ENCODE measurements at places on chromosomes 2 and 18.

DNA sequence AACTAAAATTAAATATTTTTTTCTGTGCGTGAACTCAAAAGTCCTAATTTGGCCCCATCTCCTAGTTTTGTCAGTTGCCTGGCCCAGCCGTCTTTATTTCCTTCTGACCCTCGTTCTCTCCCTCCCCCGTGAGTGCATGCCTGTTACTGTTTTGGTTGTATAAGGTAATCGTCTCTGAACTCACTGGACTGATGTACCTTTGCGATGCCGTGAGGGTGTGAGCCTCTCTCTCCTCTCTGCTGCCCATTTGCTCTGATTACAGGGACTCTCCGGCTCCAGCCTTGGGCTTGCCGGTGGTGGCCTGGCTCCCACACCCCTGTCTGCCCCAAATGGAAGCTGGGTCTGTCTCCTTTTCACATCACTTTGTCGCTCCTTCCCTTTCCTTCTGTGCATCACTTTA, 66.5 kb upstream of the RBM44 start:
- no peak for DNase-seq

GRCh38 chr2:120294008-120294340, 41.3 kb downstream of the RALB start:
- DNase-seq = no peak

- DNase-seq = no peak
Observed at GRCh38 chr18:55641486-55641885, 53.5 kb upstream of the TCF4 start.

GRCh38 chr18:7133181-7133580, 15.6 kb upstream of the LAMA1 start:
- DNase-seq = no peak

GRCh38 chr2:237053066-237053465, 32.6 kb upstream of the COPS8 start:
- DNase-seq = no peak

GRCh38 chr2:1736045-1736444, 8.3 kb downstream of the PXDN start:
- DNase-seq = no peak

- no peak for DNase-seq
Observed at GRCh38 chr2:27996156-27996922, 105.8 kb downstream of the BABAM2 start.

DNA sequence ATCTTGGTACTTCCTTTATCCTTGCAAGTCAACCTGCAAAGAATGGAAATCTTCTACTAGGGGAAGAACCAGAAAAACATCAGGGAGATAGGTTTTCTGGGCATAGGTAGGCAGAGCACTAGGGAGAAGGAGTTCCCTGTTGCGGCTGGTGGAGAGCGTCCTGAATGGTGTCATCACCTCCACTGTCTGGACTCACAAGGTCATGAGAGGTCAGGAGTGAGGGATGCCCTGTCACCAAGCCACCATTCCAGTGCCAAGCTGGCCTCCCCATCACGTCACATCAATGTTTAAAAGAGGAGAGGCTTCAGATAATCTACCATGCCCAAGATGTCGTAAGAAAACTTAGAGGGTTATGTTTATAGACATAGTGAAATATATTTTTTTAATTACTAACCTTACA, 72.1 kb downstream of the BCL2 start:
- no peak for DNase-seq

DNA sequence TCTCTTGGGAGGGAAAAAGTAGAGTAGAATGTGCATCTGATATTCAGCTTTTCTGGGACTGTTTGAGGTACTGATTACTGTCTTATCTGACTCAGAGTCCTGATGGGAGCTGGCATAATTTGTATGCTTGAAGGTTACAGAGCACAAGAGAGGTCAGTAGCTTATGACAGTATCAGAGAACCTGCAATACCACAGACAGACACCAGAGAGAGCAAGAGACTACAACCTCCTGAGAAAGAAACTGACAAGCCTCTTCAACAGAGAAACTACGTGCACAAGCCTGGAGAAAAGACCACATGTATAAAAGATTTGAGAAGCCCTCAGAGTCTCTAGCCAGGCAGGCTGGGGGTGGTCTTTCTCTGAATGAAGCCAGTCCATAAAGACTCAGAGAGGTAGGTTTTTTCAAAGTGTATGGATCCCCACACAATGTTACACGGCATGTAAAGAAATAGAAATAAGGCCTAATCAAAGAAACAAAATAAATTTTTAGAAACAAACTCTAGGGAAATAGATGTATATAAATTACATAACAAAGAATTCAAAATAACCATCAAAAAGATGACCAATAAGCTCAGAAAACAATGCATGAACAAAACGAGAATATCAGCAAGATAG, 568.3 kb downstream of the LRRTM4 start:
- no peak for DNase-seq

- no peak for DNase-seq
Observed at GRCh38 chr2:217940261-217941220, 62.3 kb downstream of the TNS1 start.

DNA sequence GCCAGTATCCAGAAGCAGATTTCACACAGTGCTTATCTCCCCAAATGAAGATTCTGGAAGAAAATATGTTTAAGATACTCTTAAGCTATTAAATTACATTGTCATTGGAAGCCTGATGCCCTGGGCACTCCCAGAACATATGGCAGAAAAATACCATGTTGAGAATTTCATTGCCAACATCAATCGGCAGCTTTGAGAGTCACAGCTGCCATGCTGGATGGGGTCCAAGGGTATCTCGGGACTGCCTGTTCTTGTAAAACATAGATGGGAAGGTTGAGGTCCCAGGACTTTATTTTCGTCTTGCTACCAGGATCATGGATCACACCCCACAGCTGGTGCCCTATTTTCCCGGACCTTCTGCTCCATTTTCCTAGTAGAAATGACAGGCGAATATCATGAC, 632.5 kb downstream of the SUCLG1 start:
- DNase-seq = no peak

DNA sequence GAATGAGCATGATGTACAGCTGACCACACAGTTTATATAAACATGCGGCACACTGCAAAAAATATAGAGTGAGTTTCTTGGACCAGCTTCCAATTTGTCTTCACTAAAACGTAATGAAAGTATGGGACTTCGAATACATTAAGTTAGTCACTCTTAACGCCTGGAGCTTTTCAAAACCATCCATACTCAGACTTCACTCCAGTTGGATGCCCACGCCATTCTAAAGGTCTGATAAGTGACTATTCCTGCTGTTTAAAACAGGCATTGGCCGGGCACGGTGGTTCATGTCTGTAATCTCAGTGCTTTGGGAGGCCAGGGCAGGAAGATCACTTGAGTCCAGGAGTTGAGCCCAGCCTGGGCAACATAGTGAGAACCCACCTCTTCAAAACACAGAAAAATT, 84.6 kb downstream of the MYL12B start:
- no peak for DNase-seq

DNA sequence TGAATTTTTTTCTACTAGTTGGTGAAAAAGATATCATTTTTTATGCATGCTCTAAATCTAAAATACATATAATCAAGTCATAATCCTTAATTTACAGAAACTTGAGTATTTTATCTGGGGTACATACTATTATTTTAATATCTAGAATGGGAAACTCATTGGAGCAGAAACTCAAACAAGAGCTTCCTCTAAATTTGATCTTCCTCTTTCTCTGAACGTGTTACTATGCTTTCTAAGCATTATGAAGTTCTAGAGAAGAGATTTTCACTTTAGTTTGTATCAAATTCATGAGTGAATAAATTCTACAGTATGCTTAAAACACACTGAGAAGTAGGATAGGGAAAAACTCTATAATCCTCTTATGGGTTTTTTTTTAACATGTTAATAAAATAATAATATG, 20.6 kb upstream of the SLC38A11 start:
- DNase-seq = no peak

DNA sequence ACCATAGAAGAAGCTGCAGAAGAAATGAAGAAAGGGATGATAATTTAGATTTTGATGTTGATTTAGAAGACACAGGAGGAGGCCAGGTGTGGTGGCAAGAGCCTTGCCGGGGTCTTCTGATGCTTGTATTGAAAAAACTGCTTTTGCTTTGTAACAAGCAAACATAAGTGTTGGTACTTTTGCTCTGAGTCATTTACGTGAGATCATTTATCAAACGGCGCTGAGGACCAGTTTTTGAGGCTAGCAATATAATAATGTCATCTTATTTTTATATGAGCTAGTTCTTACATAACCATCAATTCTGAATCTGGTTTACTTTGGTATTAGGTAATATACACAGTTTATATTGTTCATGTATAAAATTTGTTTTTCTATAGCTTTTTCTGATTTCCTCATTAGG, 30.6 kb downstream of the SPTBN1 start:
- DNase-seq = no peak

GRCh38 chr2:7703048-7703447, 785.8 kb downstream of the RNF144A start:
- no peak for DNase-seq

DNA sequence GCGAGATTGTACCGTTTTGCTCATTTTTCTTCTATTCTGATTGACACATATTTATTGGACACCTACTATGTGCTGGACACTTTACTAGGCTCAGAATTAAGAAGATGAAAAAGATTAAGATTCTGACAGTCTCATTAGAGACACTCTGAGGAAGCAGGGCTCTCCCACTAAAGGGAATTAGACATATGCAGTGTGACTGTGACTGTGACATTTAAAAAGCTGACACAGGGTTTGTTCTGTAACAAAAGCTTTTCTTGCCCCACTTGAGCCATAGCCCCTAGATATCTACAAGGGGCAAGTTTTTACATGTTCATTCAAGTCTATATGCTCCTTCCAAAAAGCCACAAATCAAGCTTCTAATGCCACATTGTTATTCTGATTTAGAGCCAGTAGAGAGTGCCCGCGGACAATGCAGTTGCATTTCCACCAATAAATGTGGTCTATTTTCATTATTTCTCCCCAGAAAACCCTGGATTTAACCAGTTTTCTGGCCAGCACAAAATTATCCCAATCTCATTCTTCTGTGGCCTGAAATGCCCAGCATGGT, 9.8 kb downstream of the ARHGAP25 start:
- DNase-seq = no peak

- no peak for DNase-seq
Observed at GRCh38 chr2:233833345-233833744, 21.0 kb downstream of the HJURP start.

GRCh38 chr2:192288295-192288694, 93.6 kb upstream of the TMEFF2 start:
- no peak for DNase-seq

GRCh38 chr2:148350199-148350598, 294.4 kb upstream of the EPC2 start:
- DNase-seq = no peak

- DNase-seq = no peak
Observed at GRCh38 chr2:218307415-218308090, 15.2 kb upstream of the TMBIM1 start.

DNA sequence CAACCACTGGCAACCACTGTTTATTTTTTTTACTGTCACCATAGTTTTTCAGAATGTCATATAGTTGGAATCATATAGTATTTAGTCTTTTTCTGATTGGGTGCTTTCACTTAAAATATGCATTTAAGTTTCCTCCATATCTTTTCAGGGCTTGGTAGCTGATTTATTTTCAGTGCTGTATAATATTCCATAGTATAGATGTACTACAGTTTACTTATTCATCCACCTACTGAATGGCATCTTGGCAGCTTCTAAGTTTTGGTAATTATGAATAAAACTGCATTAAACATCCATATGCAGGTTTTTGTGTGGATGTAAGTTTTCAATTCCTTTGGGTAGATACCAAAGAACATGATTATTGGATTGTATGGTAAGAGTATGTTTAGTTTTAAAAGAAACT, 23.0 kb downstream of the CFAP221 start:
- no peak for DNase-seq

- peak; percentile 70 for DNase-seq
Observed at GRCh38 chr2:65064728-65065552, 8.7 kb downstream of the CEP68 start.

GRCh38 chr18:62524440-62525200, 1.8 kb downstream of the ZCCHC2 start:
- peak; percentile 82 for DNase-seq

- no peak for DNase-seq
Observed at GRCh38 chr2:120303177-120303576, 42.8 kb upstream of the INHBB start.

GRCh38 chr2:134177351-134177931, 76.4 kb upstream of the MGAT5 start:
- no peak for DNase-seq

- DNase-seq = no peak
Observed at GRCh38 chr18:64330931-64331330, 182.0 kb upstream of the LINC00305 start.

DNA sequence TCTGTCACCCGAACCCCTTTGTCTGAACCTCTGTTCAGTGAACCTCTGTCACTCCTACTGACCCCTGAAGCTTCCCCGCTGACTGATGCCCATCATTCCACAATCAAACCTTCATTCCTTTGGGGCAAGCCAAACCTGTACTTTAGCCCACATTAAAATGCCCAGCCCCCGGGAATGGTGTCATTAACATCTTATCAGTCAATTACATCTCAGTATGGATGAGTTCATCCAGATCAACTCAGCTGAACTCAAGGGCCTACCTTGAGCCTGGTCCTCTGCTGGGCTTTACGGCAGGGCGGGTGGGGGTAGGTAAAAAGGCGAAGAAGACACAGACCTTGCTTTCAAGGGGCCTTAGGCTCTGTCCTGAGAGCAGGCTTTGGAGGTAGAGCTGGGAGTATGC, 154.4 kb upstream of the SMAD2 start:
- DNase-seq = no peak

DNA sequence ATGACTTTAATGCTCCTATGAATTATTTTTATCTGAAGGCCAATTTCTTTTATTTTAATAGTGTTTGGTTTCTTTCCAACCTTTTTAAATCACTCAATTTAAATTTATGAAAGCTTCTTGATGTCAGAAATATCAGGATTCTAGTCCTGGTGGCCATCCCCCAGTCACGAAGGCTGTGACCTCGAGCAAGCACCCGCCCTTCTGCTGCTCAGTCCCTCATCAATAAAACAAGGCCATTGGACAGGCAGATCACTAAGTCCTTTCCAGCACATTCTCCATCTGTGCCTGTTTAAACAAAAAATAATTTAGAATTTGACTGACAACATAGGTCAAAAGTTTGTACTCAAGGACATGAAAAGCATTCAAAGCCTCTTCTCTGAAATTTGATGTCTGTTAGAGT, 483.6 kb upstream of the VRK2 start:
- DNase-seq = no peak

- DNase-seq = no peak
Observed at GRCh38 chr2:217604527-217605194, 398.1 kb downstream of the TNS1 start.

DNA sequence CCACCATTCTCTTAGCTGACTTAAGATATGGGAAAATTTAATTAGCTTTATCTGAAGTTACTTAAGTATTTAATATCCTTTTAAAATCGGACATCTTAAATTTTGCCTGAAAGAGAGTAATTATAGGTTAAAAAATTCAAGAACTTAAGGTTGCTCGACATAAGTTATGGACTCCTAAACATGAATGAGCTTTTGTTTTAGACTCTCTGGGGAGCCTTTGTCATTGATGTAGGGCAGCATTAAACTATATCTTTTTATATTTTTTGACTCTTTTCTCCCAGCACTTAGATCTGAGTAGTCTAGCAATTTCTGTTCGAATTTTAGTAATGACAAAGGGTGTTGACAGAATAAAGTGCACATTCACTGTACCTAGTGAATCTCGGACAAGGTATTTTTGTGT, 4.7 kb downstream of the PHLPP1 start:
- no peak for DNase-seq
